ENCODE measurements at places on chromosomes 11 and 22. TPM values are rescaled to one million over a fixed set of nuclear protein-coding genes. Genes with fewer than 3 reads are reported as not detected.

Gene OR52H1
- not detected for total RNA-seq

Gene OR4A15
- not detected for total RNA-seq

Gene CSTPP1
- 24.5 TPM for total RNA-seq

Gene BIK
- 0.14 TPM for total RNA-seq

Gene CASTOR1
- total RNA-seq, result 2.1 TPM

Gene CNGA4
- total RNA-seq, result not detected

Gene PARVB
- not detected for total RNA-seq

Gene CYP2D6
- not detected for total RNA-seq

Gene CTSW
- total RNA-seq, result not detected
